ENCODE measurements at places on chromosomes 3 and 15. TPM values are rescaled to one million over a fixed set of nuclear protein-coding genes. Genes with fewer than 3 reads are reported as not detected.
A peak's percentile ranks its signal among the peaks of the same experiment; 100 is the strongest.

DNA sequence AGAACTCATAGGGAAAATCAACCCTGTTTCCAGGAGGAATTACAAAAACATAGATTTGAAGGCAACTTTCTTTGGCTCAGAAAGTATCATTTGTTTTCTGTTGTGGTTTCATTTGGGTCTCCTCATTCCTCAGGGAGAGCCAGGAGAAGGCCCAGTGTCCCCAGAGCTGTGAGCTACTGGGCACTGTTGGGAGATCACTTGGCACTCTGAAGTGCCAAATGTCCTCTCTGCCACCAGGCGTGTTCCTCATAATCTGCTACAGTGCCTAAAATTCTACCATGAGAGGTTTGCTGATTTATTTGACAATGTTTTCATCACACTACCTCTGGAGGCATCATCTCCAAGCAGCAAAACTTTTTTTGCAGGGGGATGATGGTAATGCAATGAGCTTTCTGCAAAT, 17.4 kb upstream of the TNFAIP8L3 start:
- DNase-seq = no peak

GRCh38 chr3:184489268-184489841, 72.2 kb upstream of the EPHB3 start:
- no peak for DNase-seq

- no peak for DNase-seq
Observed at GRCh38 chr15:49320351-49320750, 102.7 kb upstream of the FGF7 start.

- DNase-seq = no peak
Observed at GRCh38 chr3:52502808-52503350, 7.7 kb downstream of the STAB1 start.

C3orf20 gene
- 0.17 TPM for total RNA-seq

DNA sequence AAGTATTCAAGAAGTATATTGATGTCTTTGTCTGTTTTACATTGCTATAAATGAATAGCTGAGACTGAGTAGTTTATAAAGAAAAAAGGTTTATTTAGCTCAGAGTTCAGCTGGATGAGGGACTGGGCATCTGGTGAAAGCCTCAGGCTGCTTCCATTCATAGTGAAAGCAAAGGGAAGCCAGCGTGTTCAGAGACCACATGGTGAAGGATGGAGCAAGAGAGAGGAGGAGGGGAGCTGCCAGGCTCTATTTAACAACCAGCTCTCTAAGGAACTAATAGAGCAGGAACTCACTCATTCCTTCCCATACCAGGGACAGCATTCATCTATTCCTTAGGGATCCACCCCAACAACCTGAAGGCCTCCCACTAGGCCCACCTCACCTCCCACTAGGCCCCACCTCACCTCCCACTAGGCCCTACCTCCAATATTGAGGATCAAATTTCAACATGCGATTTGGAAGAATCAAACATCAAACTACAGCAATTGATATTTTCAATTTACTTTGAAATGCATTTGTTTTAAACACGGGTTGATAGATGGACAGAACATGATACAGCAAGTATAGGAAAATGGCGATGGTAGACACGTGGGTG, 167.5 kb upstream of the HES1 start:
- no peak for DNase-seq

SEMA6D gene
- under 0.01 TPM for total RNA-seq

GRCh38 chr3:15623535-15624440, 22.2 kb downstream of the BTD start:
- DNase-seq = no peak

CD86 gene
- total RNA-seq = 9.6 TPM

IL17RE gene
- total RNA-seq = 2.8 TPM

GRCh38 chr3:2657971-2658370, 452.2 kb downstream of the IL5RA start:
- no peak for DNase-seq

DNA sequence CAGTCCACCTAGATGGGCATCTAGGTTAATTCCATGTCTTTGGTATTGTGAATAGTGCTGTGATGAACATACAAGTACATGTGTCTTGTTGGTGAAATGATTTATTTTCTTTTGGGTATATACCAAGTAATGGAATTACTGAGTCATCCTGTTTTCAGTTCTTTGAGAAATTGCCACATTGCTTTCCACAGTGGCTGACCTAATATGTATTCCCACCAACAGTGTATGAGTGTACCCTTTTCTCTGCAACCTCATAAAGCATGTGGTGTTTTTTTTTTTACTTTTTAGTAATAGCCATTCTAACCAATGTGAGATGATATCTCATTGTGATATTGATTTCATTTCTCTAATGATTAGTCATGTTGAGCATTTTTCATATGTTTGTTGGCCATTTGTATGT, 86.0 kb upstream of the NDN start:
- no peak for DNase-seq

DNA sequence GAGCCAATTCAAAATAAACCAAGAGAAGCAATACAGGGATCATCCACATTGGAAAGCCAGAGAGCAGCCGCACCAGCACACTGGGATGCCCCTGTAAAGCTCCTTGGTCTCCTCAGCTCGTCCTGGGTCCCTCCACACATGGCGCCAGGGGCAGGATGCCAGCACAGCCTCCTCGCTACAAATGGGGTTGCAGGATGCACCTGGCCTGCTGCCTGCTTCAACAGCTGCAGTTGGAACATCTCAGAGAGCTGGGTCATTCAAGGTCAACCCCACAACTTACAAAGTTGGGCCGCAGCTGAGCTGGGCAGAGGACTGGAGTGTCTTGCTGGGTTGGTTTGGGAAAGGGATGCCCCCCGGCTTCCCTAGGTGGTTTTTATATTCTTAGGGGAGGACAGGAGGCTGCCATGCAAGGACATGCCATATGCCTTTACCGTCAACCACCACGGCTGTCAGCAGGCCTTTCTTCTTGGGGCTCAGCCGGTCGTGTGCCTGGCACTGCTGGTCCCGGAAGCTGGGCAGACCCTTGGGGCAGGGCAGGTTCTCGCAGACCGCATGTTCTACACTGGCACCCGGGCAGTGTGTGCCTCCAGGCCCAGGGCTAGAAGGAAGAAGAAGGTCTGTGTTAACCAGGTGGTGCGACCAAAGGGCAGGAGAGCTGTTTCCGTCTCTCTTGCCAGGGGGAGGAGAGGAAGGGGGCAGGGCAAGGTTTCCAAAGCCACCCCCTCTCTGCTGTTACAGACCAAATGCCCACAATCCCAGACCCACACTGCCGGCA, 225.2 kb downstream of the ADAMTS17 start:
- DNase-seq = no peak

DNA sequence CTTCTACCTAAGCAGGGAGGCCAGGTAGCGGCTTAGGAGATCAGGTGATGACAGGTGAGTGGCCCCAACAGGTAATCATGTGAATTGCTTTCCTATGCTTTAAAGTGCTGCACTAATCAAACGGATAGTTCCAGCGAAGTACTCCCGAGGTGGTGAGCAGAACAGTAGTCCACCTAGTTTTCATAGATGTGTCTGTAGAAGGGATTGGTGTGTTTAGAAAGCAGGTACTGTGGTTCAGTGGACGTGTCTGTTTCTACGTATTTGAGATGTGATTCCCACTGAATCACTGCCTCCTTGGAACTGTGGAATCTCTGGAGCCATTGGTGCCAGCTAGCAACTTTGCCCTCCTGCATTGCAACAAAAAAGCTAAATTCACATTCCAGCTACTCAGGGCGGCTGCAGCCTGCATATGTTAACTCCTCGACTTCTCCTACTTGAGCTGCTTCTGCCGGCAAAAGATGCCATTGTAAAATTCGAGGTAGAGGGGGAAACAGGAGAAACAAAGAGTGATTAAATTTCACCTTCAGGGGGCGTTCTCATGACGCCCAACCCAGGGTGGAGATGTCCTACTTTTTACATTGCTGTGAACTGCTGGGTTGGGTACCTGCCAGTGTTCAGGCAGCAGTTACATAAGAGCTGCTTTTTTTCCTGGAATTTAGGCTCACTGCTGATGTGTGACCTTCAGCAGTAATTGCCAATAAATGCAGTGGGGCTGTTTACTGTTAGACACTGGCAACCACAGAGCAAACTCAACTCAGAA, 227.3 kb downstream of the ITPR1 start:
- peak; percentile 70 for DNase-seq
